ENCODE measurements at places on chromosomes 3 and 15. TPM values are rescaled to one million over a fixed set of nuclear protein-coding genes. Genes with fewer than 3 reads are reported as not detected.

Gene TCF12
- total RNA-seq = 99.5 TPM

DNA sequence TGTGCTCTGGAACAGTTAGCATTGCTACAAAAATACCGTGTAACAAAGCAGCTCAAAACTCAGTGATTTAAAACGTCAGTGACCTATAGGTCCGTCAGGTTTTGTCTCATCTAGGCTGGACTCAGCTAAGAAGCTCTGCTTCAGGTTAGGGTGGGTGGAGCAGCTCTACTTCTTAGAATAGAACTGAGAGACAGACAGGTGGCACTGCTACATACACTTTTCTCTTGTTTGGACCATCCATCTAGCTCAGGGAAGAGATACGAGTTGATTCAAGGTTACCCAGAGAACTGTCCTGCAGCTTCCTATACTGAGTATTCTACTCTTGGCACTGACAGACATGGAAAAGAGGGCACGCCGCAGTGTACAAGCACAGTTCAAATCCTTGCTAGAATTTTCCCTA, 456.1 kb downstream of the IGSF11 start:
- DNase-seq = no peak

GRCh38 chr3:99877031-99877579, 59.4 kb downstream of the CMSS1 start:
- DNase-seq = no peak

Gene GOLGA8O
- total RNA-seq = 0.43 TPM

GRCh38 chr3:138941259-138941885, 5.6 kb downstream of the FOXL2 start:
- DNase-seq = peak; percentile 72

DNA sequence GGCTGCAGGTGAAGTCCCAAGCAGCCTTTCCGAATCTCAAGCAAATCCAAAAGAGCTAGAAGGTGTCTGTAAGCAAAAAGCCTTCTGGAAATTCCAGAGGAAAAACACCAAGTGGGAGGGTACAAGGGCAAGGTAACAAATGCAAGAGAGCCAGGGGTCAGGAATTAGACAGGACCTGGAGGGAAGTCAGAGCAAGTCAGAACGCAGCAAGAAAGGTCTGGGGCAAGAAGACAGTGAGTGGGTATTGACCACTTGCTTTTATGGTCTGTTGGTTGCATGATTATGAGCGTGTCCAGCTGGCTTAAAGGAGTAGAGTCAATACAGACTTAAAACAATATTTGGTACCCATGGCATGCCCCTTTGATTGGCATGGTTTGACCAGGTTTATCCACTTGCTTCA, 66.7 kb upstream of the OXTR start:
- DNase-seq = no peak

Gene GATA2
- 26.7 TPM for total RNA-seq

DNA sequence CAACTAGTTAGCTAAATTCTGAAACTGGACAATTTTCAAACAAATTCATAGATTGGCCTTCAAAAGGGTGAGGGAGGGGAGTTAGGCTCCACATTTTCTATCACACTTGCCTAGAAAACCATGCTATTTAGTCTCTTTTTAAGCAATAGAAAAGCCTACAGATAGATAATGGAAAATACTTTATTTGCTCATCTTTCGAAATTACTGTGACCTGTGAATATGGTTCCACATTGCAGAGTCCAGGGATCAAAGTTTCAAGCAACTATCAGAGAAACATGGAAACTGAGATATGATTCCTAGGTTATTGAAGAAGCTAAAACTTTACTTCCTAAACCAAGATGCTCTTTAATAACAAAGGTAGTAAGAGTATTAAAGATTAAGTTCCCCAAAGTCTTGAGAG, 176.6 kb upstream of the NECTIN3 start:
- DNase-seq = no peak

GRCh38 chr3:110166791-110167190, 829.4 kb upstream of the DPPA4 start:
- DNase-seq = no peak

DNA sequence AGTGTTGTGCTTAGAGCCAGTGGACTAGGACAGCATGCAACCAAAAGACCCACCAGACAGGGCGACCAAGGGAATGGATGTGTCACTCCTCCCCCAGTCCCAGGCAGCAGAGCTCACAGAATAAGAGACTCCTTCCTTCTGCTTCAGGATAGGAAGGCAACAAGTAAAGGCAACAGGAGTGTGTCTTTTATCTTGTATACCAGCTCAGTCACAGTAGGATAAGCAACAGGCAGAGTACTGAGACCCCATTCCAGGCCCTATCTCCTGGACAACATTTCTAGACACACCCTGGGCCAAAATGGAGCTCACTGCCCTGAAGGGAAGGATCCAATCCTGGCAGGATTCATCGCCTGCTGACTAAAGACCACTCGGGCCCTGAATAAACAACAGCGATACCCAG, 25.0 kb downstream of the PDCD10 start:
- no peak for DNase-seq

GRCh38 chr3:71984843-71985613, 200.1 kb upstream of the PROK2 start:
- DNase-seq = no peak

DNA sequence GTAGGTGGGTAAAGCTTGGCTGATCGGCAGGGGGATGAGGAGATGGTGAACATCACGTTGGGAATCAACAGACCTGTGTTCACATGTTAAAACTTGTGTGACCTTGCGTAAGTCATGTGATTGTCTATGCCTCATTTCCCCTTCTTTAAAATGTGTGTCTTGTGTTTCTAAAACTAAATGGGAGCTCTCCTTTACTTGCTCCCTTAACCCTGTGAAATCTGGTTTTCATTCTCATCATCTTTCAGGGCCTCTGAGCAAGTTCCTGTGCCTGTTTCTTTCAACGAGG, 29.7 kb upstream of the IREB2 start:
- DNase-seq = no peak

DNA sequence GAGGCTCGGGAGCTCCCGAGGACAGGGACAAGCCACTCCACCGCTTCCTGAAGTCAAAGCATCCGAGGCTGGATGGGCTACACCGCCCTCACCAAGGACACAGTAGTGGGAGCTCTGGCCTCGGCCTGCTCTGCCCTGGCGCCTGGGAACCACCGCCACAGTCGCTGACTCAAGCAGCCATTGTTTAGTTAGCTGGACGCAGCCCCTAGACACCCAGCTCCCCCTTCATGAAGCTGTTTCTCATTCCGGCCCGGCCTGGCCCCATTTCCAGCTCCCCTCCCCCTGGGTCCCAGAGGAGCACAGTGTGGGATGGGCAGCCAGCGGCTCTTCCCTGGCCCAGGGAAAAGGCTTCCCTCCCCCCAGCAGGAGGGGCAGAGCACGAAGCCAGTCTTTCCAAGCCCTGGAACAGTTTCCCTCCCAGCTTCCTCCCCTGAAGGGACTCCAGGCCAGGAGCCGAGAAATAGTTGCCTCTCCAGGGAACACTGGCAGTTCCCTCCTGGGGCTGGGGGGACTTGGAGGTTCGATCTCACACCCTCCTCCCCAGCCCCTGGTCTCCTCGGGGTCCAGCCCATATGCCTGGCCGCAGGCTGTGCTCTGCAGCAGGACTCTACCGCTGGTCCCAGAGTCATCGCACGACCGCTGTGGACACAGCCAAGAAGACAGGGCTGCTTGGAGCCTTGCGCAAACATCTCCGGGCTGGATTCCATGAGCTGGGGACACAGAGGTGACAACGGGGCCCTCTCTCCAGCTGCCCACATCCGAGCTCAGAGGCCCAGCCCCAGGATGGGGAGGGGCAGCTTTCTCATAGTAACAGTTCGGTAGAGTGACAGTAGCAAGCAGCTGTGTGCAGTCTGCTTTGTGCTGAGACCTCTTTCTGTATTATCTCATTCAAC, 10.0 kb downstream of the PLXND1 start:
- DNase-seq = peak; percentile 95

GRCh38 chr15:83225449-83225848, 17.8 kb upstream of the HDGFL3 start:
- no peak for DNase-seq

DNA sequence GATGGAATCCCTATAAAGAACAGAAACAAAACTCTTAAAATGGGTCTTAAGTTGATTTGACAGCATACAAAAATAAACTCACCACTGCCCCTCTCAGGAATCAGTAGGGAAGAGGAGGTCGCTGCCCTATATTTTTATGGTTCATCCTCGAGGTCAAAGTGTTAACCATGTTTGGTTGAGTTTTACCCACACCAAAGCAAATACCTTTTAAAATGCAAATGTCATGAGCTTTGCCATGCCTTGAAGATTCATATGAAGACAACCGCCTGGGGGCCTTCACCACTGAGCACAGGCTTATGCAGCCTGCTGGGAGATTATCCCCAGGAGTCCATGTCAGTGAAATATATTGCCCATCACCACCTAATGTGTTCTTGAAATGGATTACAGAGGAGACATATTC, 66.1 kb downstream of the GLB1 start:
- DNase-seq = no peak

GRCh38 chr15:68372291-68372811, 59.6 kb downstream of the ITGA11 start:
- no peak for DNase-seq

DNA sequence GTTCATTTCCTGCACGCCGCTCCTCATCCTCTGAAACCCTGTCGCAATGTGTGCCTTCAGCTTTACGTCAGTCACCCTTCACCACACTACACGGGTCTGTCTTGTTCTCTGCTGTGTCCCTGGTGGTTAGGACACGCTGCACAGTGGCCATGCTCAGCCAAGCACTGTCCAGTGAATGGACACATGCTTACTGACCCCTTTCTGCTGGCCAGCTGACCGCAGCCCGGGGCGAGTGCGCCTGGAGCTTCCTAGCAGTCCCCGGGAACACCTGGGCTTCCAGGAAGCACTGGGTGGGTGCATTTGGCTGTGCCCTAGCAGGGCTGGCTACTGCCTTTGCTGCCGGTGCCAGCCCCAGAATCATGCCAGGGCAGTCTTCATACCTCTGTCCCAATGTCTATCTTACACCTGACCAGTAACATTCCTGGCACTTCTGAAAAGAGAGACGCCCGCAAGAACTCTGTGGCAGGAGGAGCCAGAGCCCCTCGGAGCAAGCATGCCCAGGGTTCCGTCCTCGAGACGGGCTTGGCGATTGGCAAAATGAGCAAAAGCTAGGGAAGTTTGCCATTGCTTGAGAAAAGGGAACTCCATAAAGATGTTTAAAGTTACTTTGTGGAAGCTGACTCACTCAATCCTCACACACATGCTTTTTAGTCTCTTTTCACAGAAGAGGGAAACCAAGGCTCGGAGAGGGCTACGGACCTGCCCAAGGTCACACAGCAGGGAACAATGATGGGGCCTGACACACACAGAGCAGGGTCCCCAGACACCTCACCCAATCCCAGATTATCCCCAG, 15.7 kb upstream of the ZXDC start:
- no peak for DNase-seq

Data from fibroblast of villous mesenchyme (primary cell).